Stimulated activated CD4-positive, alpha-beta T cell treated with anti-CD3 and anti-CD28 coated beads, Interleukin-2, amount 100 ng/mL, for 24 hours (primary cell): ENCODE measurements at places on chromosomes 3 and 15.

DNA sequence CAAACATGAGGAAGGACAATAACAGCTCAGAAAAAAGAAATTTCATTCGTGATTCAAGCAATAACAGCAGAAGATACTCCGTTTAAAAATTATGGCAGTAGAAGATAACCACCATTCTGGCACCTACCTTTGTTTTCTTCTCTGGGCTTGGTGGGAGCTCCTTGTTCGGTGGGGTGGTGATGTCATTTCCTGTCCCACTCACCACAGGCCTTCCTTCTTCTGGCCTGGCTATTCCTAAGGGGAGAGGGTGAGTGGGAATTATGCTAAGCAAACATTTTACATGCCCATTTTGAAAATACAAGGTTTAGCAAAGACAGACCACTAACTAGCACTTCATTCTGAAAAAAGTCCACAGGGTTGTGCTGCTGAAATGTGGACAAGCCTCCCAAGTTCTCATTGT lies 74.4 kb downstream of the DHX30 start:
- no peak for DNase-seq

- no peak for DNase-seq
Observed at GRCh38 chr3:192655040-192655439, 72.3 kb downstream of the FGF12 start.

GRCh38 chr3:47399531-47400270 lies 18.9 kb downstream of the PTPN23 start:
- no peak for DNase-seq

DNA sequence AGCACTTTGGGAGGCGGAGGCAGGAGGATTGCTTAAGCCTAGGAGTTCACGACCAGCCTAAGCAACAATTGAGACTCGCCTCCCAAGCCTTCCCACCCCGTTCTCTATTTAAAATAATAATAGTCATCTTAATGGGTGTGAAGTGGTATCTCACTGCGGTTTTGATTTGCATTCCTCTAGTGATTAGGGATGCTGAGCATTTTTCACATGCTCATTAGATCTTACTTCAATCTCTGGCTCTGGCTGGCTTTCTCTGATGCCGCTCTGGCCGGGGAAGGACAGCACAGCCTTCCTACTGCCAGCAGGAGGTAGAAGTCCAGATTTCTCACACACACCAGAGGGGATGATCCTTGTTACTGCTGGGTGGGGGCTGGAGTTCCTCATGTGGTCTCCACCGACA lies 7.4 kb upstream of the EIF4A2 start:
- DNase-seq: no peak

GRCh38 chr3:195094191-195094921 lies 176.6 kb downstream of the XXYLT1 start:
- DNase-seq: no peak

- no peak for DNase-seq
Observed at GRCh38 chr3:31670136-31670535, 137.4 kb downstream of the STT3B start.

GRCh38 chr3:57079474-57079831 lies 19.0 kb downstream of the SPATA12 start:
- DNase-seq: no peak

GRCh38 chr3:47722859-47723258 lies 58.8 kb downstream of the SMARCC1 start:
- DNase-seq: no peak

GRCh38 chr3:169787791-169788190 lies 14.6 kb downstream of the MYNN start:
- no peak for DNase-seq
